Sciatic nerve (tissue), 2 donors: ENCODE measurements at places on chromosomes 4 and X.

- DNase-seq = no peak
These were observed 209.5 kb upstream of the SPOCK3 start for GRCh38 chr4:167443841-167444240.

GRCh38 chr4:159600061-159600460, 497.2 kb downstream of the RAPGEF2 start:
- DNase-seq = no peak

DNA sequence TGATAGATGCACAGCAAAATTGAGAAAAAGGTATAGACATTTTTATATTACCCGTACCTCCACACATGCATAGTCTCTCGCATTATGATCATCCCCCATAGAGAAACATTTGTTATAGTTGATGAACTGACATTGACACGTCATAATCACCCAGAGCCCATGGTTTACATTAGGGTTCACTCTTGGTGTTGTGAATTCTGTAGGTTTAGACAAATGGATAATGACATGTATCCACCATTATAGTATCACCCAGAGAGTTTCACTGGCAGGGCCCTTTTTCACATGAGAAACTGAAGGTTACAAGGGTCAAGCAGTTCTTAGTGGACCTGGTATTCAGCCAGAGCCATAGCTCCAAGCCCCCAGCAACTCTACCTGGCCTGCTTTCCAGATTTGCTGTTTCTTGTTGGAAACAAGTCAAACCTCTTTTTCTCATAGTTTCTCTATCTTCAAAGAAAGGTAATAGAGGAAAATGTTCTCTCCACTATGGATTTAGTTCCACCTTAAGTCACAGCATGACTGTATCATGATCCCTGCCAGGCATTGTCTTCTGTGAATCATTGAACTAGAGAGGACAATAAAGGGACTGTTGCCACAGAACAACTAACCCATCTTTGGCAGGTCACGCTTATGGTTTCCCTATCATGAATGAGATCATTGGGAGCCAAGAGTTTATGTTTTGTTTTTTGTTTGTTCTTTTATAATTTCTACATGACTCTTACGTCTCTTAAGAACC, 64.0 kb downstream of the HHIP start:
- no peak for DNase-seq

GRCh38 chrX:115017455-115017854, at the start of gene IL13RA2:
TSS of gene IL13RA2 (minus strand) at chrX:115017616. CDS start at chrX:115017269, 347 bp downstream.
- no peak for DNase-seq

GRCh38 chrX:27968352-27968751, 12.9 kb downstream of the DCAF8L1 start:
- no peak for DNase-seq

DNA sequence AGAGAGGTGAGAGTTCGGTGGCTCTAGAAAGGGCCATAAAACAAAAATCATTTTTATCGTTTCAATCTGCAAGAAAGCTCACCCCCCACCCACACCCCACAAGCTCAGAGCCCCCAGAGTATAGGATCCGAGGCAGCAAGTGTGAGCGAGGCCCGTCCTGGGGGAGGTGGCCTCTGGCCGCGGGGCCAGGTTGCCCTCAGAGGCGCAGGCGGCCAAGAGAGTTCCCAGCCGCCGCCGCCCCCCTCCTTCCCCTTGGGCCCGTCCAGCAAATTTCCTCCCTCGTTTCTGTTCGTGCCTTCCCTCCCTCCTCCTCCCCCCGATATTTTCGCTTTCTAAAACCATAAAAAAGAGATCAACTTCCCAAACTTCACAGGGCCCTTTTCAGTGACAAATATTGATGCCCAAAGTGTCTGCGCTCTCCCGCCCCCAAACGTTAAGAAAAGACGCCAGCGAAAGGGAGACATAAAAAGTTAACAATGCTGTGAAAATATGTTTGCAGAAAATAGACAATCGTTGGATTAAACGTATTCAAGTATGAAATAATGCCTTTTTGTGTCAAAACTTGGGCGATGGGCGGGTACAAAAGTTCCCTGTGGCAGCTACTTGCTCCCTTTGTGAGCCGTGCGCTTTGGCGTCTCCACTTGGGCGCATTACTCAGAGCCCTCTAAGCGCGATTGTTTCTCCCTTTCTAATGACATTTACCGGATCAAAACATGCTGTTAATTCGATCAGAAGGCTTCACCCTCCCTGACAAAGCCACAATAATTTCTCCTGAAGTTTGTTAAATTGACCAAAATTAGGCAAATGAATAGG, 1.1 kb upstream of the HELT start:
- no peak for DNase-seq

- DNase-seq = no peak
These were observed 263.3 kb downstream of the NLGN4X start for GRCh38 chrX:5965406-5965805.

- no peak for DNase-seq
These were observed 224.9 kb downstream of the KIT start for GRCh38 chr4:54882616-54883015.

- DNase-seq = no peak
These were observed 76.2 kb downstream of the ARHGEF9 start for GRCh38 chrX:63708801-63709200.

DNA sequence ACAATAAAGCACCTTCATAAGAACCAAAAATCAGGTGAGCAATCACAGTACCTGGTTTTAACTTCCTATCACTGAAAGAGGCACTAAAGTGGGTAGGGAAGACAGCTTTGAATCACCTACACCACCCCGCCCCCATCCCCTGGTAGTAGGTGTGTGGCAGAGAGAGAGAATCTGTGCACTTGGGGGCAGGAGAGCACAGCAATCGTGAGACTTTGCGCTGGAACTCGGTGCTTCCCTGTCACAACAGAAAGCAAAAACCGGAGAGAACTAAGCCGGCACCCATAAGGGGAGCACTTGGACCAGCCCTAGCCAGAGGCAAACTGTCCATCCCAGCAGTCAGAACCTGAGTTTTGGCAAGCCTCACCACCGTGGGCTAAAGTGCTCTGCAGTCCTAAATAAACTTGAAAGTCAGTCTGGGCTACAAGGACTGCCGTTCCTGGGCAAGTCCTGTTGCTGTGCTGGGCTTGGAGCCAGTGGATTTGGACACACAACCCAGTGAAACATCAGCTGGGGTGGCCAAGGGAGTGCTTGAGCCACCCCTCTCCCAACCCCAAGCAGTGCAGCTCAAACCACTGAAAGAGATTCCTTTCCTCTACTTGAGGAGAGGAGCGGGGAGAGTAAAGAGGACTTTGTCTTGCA, 32.1 kb downstream of the NDUFB11 start:
- DNase-seq = no peak

- DNase-seq = no peak
These were observed 138.0 kb upstream of the USP9X start for GRCh38 chrX:40947276-40947675.

GRCh38 chr4:164725066-164725465, 28.9 kb upstream of the SMIM31 start:
- DNase-seq = no peak

DNA sequence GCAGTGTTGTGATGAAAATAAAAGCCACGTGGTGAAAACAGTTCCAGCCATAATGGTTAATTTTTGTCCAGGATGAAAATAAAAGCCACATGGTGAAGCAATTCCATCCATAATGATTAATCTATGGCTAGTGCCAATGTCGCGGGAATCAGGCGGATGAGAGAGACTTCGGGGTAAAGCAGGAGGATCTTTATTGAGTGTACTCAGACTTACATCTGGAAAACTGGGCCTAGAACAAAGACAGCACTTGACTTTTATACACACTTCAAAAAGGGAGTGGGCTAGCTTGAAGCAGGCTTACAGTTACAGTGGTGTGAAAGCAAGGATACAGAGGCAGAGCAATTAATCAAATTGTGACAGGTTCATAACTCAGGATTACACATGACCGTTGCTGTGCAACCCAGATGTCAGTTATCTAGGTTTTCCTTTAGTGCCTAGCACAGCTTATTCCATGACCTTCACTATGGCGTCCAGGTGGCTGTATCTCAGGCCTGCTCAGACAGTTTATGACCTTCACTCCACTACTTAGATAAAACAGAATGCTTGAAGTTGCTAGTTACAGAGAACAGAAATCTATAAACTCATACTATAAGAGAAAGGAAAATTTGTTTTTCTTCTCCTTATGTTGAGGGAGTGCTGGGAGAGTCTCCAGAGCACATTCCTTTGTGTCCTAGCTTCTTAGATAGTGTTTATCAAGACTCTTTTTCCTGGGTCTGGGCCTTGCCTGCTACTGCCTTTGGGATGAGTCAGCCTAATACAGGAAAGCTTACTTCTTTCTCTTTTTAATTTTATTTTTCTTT, 5.9 kb upstream of the PLA2G12A start:
- no peak for DNase-seq

- DNase-seq = no peak
These were observed 23.5 kb upstream of the SYNPO2 start for GRCh38 chr4:118865091-118865708.

GRCh38 chr4:16498978-16499377, 272.7 kb upstream of the TAPT1 start:
- no peak for DNase-seq

DNA sequence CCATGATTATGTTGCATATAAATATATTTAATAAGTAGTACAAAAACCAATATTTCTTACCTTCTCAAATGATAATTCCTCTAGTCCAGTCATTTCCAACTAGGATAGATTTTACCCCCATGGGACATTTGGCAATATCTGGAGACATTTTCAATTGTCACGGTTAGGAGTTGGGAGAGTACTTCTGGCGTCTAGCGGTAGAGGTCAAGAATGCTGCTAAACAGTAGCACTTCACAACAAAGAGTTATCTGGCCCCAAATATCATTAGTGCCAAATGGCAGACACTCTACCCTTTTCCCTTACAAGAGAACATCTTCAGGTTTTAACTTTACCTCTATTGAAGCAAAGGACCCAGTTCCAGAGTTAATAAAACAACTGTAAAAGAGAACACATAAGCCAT, 168.1 kb downstream of the FAT4 start:
- no peak for DNase-seq

- no peak for DNase-seq
These were observed 331.5 kb upstream of the PABPC4L start for GRCh38 chr4:134533068-134533467.
